Foreskin melanocyte (primary cell): ENCODE measurements at places on chromosomes 13 and 19.

DNA sequence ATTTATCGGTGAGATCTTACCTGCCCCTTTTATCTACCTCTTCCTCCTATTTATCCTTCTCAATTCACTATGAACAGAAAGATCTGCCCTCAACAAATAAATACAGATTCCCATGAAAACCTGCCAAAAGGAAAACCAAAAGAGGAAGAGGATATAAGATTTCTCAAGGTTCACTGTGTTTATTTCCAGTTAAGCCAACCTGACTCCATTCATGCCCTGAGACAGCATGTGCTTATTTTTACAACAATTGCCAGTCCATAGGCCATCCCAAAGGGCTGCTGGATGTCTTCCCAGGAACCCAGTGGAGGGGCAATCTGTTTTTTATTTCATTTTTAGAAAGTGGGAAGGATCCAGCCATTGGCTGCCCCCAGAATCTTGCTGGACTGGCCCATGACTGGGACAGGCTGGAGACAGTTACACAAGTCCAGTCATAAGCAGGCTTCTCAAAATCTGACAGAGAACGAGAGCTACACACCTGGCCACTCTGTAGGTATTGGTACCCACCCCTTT, 209.1 kb downstream of the IRS2 start:
- no peak for DNase-seq

DNA sequence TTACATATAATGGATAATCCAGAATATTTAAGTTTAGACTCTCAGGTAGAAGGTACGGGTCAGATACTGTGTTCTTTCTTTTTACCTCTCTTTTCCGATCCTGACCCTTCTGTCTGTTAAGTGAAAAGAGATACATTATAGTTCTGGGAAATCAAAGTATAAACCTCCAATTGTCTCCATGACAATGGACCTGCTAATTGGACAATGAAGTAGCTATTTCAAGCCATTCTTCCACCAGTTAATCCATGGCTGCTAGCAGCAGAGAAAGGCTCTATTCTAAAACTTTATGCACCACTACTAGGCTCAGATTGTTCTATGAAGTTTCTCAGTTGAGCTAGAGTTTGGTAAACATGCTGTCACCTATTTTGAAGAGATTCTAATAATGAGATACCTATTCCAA, 8.3 kb upstream of the NBEA start:
- no peak for DNase-seq

- DNase-seq: no peak
These were observed 55.1 kb upstream of the STARD13 start for GRCh38 chr13:33340631-33341030.

DNA sequence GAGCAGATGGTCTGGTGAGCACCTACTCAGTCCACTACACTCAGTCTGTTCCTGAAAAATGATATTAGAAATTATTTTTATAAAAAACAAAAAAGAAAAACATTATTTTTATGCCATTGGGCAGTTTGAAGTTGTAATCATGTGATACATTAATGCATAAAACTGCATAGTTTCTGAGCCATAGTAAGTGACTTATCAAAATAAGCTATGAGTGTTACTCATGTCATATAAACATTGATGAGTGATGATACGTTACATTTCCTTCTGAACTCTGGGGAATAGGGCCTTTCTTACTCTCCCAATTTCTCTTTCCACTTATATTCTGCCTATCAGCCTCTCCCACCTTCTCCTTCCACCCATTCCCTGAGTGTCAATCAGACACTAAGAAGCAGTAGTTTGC, 8.9 kb downstream of the ZNF805 start:
- DNase-seq: no peak
